ENCODE measurements at places on chromosomes 13 and 19.

DNA sequence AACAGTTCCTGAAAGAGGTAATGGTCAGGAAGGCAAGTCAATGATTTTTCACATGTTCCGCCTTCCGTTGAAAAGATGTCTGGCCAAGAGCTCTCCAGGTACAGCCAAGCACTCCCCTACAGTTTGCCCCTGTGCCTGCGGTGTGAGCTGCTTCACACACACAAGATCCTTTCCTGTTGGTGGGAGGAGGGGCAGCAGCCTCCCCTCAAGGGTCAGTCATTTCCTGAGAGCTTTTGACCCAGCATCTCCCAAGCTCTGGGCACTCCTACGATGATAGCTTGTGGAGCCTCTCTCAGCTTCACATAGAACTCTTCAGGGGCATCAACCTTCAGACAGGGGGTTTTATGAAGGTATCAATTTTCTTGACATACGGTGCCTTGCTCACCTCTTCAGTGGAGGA lies 86.9 kb downstream of the DOCK9 start:
- no peak for DNase-seq

DNA sequence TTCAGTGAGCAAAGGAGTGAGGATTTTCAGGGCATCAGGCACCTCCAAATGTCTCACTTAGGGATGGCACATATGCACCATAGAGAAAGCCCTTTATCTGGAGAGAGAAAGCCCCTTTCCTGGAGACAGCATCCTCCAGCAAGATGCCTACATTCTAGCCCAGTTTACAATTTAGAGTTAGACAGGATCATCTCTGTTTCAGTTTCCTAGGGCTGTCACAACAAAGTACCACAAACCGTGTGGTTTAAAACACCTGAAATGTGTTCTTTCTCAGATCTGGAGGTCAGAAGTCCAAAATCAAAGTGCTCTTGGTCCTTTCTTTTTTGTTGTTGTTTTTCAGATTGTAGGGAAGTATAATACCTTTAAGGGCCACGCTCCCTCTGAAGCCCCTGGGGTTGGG lies 61.8 kb downstream of the MBNL2 start:
- no peak for DNase-seq

DNA sequence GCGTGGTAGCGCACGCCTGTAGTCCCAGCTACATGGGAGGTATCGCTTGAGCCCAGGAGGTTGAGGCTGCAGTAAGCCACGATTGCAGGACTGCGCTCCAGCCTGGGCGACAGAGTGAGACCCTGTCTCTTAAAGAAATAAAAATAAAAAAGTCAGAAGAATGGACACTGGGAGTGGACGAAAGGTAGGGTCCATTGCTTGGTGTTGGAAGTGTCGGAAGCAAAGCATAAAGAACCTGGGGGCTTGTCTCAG lies 392 bp upstream of the ARHGAP33 start:
- no peak for DNase-seq

DNA sequence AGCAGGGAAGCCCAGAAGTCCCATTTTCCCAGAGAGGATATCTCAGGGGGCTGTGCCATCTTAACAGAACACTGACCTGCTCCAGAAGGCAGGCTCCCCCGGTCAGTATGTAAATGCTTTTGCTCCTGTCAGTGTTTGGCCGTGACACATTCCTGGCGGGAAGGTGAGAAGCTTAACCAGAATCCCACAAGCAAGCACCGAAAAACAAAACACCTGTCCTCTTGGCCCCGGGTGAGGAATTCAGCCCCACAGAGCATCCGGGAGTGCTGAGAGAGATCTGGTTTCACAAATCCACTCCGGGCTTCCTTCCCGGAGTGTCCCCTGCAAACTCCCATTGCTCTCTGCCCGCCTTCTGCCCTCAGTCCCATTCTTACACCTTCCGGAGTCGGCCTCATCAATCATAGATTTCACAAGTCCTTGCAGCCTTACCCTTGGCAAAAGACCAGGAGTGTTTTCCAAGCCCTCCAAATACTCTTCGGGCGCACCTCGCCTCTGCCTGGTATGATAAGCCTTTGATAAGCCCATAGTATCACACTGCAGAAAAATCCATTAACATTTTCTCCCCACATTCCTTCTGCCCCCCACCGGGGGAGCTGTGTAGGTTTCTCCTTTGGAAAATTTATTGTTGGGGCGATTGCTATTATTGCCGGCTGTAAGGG lies 12.2 kb downstream of the TPM4 start:
- no peak for DNase-seq

GRCh38 chr19:16204005-16204294 lies 6.2 kb downstream of the AP1M1 start:
- DNase-seq = no peak

Measured in dorsolateral prefrontal cortex (tissue), 122 donors.